G401 (cell line): ENCODE measurements at places on chromosomes 11 and 22. TPM values are rescaled to one million over a fixed set of nuclear protein-coding genes. Genes with fewer than 3 reads are reported as not detected.

DNA sequence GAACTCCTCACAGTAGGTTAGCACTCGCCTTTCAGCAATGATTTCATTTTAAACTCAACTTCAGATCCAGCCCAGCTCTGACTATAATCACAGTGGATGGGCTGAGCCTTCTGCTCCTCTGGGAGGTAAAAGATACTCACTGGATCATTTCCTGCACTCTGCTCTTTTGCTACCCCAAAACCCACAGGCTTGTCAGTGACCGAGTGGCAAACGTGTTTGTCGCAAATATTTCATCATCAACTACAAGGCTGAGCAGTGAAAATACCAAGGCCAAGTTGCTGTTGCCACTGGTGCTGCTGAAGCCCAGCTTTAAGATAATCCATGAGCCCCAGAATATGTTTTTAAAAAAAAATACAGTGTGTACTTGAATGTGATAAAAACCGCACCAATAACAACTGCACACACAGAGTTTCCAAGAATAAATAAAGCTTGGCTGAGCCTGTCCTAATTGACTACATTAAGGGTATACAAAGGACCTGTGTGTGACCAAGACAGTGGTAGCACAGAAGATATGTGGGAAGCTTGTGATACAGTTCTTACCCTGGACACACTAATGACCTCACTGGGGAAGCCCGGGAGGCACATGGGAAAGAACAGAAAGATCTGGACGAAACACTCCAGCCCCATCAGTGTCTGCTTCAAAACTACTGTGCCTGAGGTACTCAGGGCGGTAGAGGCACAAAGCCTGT is 41.3 kb downstream of the ABTB2 start:
- DNase-seq = no peak

DNA sequence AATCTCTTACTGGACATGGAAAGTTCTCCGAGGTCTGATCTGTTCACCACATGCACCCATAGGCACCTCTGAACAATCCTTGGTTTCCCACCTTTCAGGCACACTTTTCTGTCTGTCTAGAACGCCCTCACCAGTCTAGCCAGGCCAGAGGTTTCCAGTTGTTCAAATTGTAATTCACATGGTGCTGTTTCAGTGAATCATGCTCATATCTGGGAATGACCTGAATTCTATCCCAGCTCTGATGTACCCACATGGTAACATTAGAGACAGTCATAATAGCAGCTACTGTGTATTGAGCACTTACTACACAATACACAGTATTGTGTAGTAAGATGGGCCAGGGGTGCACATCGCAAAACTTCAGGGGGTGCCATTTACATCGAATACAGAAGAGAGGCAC is 138.2 kb downstream of the COMMD9 start:
- no peak for DNase-seq

Gene C22orf31
- not detected in 2 replicates for total RNA-seq

GRCh38 chr11:62444236-62444833 is 25.5 kb downstream of the SCGB1A1 start:
- DNase-seq = peak; percentile 72

Gene C11orf97
- total RNA-seq = not detected in 2 replicates

GRCh38 chr11:110251836-110252235 is 44.6 kb downstream of the RDX start:
- peak; percentile 31 for DNase-seq

DNA sequence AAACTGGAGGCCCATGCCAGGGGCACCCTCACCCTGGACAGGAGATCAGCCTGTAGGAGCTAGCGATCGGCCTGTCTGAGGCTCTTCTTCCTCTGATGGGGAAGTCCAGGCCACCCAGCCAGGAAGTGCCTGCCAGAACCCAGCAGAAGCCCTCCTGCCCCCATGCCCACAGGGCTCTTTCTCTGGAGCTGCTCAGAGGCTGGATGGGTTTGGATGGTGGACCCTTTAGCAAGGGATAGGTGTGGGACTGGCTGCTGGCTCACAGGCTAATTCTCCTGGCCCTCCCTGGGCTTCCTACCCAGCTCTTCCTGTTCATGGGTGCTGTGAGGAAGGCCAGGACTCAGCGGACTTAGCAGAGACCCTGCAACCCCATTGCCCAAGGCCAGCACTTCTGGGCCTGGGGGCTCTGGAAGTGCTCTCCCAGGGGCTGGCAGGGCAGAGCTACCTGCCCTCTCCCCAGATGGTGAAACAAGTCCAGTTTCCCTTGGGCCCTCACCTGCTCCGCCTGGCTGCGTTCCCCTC is 7.6 kb downstream of the FXYD2 start:
- no peak for DNase-seq

Gene CCDC15
- total RNA-seq = 2.6 and 3.8 TPM in 2 replicates

GRCh38 chr11:36347384-36347906 is 51.4 kb downstream of the PRR5L start:
- DNase-seq = no peak

Gene SULT4A1
- 5.5 and 9.5 TPM in 2 replicates for total RNA-seq

- no peak for DNase-seq
Observed at GRCh38 chr11:23202611-23203010, 342.3 kb upstream of the CCDC179 start.

DNA sequence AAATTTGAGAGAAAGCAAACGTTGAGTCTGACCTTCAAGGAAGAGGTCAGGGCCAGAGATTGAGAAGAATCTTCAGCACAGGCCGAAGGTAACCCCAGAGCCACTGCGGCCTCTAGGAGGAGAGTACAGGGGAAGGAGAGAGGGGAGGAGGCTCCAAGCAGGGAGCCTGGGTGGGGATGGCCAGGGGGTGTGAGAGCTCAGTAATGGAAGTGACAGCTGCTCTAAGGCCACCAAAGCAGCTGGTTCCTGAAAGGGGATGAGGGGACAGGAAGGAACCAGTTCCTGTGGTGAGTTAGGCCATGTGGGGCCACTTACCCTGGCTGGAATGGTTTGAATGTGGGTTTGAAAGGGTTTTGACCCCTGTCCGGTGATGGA is 46.1 kb downstream of the PISD start:
- DNase-seq = no peak
